ENCODE measurements at places on chromosomes 2 and 18.

GRCh38 chr2:240455272-240455646, 19.8 kb downstream of the GPC1 start:
- no peak for DNase-seq

- no peak for DNase-seq
These were observed 61.1 kb downstream of the CABLES1 start for GRCh38 chr18:23196119-23197007.

DNA sequence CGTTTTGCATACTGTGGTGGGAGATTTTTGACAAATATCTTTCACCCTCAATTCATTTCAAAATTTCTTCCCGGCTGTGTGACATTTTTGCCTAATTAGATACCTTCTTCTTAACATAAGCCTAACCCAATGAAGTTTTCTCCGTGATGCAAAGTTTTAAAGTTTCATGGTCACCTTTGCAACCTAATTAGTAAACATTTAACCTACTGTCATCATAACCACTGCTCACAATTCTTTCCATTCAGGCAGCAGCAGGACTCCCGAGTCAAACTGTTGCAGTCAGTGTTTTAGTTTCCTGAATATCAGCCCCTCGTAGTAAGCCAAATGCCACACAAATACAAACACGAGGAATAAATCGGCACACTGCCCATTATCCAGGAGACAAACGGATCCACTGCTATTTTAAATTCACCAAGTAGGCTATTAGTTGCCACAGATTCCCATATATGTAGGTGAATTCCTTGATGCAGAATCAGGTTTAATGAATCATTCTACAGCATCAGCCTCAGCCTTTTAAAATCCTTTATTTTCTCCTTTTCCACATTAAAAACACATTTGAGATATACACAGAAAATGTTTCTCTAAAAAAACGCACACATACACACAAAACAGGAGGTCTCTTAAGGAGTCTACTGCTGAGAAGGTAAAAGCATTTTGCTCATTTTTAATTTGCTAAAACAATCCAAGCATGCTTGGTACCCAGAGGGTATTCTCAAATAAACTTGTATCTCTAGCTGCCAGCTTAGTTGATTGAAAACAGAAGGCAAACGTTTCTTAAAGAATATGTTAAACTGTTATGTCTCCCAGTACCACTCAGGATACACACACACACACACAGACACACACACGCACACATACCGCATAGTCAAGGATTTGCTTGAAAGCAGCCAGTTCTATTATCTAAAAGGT, 106.5 kb upstream of the KCTD1 start:
- DNase-seq, result no peak

GRCh38 chr2:27549303-27549702, 33.5 kb upstream of the ZNF512 start:
- no peak for DNase-seq

GRCh38 chr2:159362816-159363251, 76.3 kb upstream of the WDSUB1 start:
- DNase-seq, result no peak

GRCh38 chr2:27191070-27191829, 20.6 kb upstream of the ATRAID start:
- peak; percentile 81 for DNase-seq

- DNase-seq, result no peak
These were observed 117.6 kb downstream of the LTBP1 start for GRCh38 chr2:33064349-33064801.

DNA sequence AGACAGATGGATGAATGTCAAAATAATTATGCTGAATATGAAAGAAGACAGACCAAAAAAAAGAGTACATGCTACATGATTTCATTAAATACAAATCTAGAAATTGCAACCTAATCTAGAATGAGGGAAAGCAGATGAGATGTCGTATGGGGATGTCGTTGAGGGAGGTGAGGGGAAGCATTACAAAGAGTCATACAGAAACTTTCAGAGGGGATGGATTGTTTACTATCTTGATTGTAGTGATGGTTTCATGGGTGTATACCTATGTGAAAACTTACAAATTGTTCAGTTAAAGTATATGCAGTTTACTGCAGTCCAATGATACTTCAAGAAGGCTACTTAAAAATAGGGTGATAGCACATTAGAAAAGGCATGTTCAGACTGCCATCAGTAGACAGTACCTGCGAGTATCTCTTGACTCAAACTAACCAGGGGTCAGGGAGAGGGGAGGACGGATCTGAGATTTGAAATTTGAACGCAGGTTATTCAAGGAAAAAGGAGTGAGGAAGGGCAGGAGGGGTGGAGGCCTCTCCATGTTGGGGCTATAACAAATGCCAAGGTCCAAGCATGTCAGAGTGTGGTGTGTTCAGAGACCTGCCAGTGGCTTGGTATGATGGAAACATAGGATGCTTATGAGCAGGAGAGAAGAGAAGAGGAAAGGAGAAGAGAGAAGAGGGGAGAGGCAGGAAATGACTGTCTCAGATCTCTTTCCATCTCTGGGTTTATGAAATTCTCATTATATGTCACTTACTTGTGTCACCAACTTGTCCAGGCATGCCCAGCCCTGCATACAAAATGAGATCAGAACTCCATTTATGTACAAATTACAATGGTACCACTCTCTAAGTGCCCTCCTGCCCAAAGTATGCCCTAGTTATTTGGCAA, 257.3 kb upstream of the CXCR4 start:
- DNase-seq, result no peak

DNA sequence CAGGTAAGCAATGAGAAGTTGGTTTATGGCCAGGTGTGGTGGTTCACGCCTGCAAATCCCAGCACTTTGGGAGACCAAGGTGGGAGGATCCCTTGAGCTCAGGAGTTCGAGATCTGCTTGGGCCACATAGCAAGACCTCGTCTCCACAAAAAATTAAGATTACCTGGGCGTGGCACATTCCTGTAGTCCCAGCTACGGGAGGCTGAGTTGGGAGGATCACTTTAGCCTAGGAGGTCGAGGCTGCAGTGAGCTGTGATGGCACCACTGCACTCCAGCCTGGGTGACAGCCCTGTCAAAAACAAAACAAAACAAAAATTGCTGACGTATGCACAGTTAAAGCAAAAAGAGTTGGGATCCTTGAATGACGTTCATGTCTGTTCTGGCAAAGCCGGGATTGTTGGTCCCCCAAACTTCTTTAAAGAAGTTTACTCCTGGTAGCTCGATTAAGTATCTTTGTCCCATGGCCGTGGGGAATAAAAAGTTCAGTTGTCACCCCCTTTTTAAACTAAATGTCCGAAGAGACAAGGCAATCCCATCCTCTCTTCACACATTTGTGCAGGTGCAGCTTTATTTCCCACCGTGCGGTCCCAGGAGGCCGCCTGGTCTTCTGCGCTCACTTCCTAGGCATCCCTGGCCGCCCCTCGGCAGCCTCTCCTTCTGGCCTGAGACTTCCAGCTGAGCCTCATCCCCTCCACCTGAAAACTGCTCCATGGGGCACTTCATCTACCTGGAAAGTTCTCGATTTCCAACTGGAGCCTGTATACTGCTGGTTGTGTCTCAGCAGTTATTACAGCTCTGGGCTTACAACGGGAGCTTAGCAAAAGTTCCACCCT, 762 bp upstream of the SPOPL start:
- peak; percentile 69 for DNase-seq

- DNase-seq, result no peak
These were observed 95.9 kb upstream of the MBOAT2 start for GRCh38 chr2:9099341-9099751.

DNA sequence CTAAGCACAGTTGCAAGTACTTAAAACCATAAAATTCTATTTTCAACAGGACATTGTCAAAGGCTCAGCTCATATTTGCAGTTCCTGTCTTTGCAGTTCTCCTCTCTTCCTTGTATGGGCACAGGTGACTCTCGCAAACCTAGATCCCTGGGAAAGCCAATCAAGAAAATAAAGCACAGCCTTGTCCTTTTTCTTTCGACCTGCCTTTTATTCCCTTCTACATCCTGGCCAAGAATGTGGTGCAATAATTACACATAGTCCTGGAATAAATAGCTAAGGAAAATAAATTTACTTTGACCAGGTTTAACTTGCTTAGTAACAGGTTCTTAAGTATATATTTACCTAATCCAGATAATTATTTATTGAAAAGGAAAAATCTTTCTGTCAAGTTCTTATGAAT, 20.2 kb downstream of the ATG16L1 start:
- DNase-seq, result no peak

- no peak for DNase-seq
These were observed 9.5 kb downstream of the DUSP19 start for GRCh38 chr2:183088061-183088460.

GRCh38 chr18:12996661-12997292, 5.6 kb downstream of the CEP192 start:
- no peak for DNase-seq

GRCh38 chr18:48355276-48356115, 53.7 kb downstream of the ZBTB7C start:
- no peak for DNase-seq

- no peak for DNase-seq
These were observed 652.7 kb downstream of the DCDC2C start for GRCh38 chr2:4356109-4356508.

- DNase-seq, result no peak
These were observed 732.7 kb upstream of the FANCL start for GRCh38 chr2:58973811-58974281.

GRCh38 chr2:217899231-217900009, 103.4 kb downstream of the TNS1 start:
- no peak for DNase-seq

- DNase-seq, result no peak
These were observed 427.7 kb downstream of the NBAS start for GRCh38 chr2:15133461-15133860.

DNA sequence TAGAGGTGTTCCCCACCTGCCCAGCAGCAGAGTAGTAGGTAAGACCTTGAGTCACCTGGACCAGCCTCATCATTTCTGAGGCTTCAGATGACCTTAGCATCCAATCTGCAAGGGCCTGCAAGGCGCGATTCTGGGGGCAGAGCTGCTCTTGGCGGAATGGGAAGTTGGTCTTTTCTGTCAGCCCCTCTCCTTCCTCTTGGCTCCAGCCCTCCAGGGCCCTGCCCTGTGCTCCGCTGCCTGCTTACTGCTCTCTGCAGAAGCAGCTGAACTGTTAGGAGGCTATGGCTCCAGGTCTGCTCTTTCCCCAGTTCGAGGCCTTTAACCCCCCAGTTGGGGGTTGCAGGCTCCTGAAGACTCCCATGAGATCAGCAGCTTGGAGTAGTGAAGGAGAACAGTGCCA, 96.1 kb upstream of the MCFD2 start:
- DNase-seq, result no peak

GRCh38 chr2:221571025-221571550, 1.0 kb downstream of the EPHA4 start:
- DNase-seq, result no peak

- DNase-seq, result peak; percentile 37
These were observed 7.0 kb downstream of the SPEG start for GRCh38 chr2:219441451-219442255.

DNA sequence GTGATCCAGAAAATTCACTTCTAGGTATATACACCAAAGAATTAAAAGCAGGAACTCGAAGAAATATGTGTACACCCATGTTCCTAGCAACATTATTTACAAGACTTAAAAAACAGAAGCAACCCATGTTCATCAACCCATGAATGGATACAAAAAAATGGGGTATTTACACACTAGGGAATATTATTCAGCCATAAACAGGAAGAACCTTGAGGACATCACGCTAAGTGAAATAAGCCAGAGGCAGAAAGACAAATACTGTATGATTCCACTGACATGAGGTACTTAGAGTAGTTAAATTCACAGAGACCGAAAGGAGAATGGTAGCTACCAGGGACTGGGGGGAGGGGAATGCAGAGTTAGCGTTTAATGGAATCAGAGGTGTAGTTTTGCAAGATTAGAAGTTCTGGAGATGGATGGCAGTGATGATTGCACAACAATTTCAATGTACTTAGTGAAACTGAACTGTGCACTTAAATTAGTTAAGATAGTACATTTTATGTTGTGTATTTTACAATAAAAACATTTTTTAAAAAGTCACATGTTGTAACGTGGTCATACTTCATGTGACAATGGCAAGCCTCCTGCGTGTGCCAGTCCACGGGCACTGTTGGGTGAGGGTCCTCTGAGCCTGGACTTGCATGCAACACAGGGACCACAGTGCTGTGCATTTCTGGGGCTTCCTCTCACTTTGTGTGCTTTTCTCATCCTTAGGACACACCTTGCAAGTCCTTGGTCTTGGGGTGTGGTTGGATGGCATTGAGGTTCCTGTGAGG, 206.1 kb upstream of the HDAC4 start:
- no peak for DNase-seq

DNA sequence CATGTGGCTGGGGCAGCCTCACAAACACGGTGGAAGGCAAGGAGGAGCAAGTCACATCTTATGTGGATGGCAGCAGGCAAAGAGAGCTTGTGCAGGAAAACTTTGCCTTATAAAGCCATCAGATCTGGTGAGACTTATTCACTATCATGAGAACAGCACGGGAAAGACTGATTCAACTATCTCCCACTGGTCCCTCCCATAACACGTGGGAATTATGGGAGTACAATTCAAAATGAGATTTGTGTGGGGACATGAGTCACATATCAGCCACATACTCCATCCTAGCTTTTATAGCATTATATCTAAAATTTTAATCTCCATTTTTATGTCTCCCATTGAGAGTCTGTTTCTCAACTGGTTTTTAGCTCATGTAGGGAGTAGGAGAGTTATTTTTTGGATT, 45.7 kb downstream of the ICOS start:
- no peak for DNase-seq

DNA sequence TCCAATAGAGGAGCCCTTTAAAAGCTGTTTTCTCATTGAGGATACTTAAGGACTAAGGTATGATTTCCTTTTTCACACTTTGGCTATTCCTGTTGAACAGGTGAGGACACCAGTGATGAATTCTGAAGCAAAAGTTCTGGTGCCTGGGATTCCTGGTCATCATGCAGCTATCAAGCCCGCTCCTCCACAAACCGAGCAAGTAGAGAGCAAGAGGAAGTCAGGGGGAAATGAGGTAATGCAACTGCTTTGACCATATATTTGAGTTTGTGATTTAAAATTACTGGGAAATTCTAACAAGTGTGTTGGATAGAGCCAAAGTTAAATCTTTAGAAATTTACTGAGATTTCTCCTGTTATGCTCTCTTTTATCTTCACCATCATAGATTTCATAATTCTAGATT, 33.0 kb downstream of the WDR43 start:
- DNase-seq, result no peak

GRCh38 chr2:31067259-31067658, 71.0 kb downstream of the GALNT14 start:
- DNase-seq, result no peak

GRCh38 chr2:236508466-236508865, 61.2 kb upstream of the ACKR3 start:
- no peak for DNase-seq

- no peak for DNase-seq
These were observed 8.0 kb downstream of the ATP8B1 start for GRCh38 chr18:57794951-57795728.

- no peak for DNase-seq
These were observed 1047.8 kb downstream of the SOCS6 start for GRCh38 chr18:71336576-71337210.

GRCh38 chr2:137262594-137262993, 497.2 kb downstream of the THSD7B start:
- DNase-seq, result peak; percentile 91
